Right renal cortex interstitium (tissue), 3 donors: ENCODE measurements at places on chromosomes 7 and 10.
A peak's percentile ranks its signal among the peaks of the same experiment; 100 is the strongest.

- DNase-seq = peak; percentile 63
Observed at GRCh38 chr10:73744664-73744975, 448 bp downstream of the SEC24C start.

DNA sequence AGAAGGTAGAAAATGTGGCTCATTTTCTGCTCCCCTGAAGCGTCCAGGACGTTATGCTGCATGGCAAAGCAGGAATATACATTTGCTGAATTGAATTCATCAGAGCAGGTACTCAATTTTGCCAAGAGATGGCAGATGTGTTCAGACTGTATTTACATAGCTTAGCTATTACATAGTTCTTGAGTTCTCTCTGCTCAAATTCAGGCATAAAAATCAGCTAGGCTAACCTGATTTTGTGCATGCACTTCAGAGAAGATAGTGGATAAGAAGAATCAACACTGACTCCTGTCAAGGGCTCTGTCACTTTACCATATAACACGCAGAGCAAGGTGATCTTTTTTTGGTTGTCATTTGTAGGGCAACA is 209.2 kb upstream of the FAM3C start:
- DNase-seq = no peak

DNA sequence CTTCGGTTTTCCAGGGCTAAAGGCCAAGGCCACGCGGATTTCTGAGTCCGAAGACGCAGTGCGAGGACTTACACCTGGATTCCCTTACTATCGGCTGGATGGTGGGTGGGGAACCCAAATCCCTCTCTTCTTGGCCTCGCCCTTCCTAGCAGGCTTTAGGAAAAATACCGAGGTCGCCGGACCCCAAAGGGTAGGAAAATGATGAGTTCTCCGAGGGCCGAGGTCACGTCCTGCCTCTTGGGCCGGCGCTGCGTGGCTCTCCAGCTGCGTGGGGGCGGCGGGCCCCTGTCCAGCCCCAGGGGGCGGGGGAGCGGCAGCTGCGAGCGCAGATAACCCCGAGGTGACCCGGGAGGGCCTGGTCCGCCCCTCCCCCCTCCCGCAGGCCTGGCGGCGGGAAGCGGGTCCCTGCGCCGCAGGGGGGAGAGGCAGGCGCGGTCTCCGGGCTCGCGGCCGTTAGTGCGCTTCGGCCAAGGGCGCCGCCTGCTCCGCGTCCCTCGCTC is 805 bp upstream of the HMX3 start:
- DNase-seq = no peak

DNA sequence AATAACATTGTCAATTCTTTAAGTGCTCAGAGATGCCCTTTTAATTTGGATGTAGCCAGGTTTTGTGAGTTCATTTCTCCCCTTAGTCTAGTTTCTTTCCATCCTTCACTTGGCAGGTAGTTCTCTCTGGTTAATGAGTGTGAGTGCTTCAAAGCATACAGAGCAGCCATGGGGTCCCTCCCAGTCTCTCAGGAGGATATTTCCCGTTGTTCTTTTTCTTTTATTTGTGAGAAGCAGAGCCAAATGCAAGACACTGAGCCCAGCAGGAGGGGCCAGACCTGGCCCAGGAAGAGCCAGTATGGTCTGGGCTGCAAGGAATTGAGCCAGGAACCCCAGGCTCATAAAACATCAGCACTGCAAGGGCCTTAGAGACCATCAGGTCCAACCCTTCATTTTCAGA is 52.4 kb downstream of the PLCE1 start:
- DNase-seq = no peak

DNA sequence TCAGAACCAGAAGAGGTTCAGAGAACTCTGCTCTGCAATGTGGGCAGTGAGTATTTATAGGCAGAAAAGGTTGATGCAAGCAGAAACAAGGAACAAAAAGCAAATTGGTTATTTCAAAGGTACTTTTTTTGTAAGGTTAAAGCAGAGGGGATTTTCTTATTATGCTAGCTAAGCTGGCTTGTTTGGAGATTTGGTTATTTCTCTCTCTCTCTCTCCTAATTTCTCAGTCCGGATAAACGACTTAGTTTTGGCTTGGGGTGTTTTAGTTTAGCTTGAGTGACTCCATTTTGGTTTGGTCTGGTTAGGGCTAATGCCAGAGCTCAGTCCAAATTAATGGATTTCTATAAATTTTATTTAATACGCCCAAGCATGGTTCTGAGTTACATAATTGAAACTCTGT is 566.8 kb downstream of the SH2D4B start:
- no peak for DNase-seq

DNA sequence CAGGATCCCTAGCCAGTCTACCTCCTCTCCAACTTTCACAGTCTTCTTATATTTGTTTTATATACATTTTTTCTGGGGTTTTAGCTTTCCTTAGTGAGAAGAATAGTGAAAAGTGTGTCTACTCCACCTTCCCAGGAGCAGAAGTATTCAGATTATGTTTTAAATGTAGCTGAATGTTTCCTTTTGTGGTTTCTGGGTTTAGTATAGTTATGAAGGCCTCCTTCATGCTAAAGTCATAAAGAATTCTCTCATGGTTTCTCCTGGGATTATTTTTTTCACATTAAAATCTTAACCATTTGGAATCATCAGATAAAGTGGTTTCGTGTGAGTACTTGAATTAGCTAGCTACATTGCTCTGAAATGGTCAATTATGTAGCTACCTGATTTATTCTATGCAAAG is 50.9 kb downstream of the ANKMY2 start:
- DNase-seq = no peak

DNA sequence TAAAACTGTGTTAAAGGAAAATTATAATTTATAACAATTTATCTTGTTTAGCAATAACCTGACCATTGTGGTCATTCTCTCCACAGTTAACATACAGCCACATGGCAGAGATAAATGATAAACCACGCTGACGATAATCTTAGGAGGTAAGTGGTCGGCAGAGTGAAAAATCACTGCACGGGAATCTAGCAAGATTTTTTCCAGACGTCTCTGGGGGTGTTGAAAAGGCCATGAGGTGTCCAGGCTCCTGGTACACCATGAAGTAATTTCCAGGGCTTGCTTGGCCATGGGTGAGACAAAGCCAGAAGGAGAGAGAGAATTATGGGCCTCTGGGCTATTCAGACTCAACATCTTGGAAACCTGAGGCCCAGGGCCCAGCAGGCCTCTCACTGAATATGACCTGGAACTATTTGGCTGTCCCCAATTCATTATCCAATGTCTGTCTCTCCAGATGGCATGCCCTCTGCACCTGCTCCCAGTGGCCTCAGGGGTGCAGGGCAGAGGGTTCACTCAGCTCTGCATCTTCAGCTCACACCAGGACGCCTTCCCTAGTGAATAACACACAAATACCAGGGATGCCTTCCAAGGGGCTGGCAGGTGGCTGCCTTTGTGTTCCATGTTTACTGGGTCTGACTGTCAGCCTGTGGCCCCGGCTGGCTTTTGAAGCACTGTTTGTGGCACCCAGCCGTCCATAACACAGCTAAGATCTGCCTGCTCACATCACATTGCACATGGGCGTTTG is 590.4 kb upstream of the PFKP start:
- DNase-seq = no peak
